ENCODE measurements at places on chromosomes 5 and 9.
A peak's percentile ranks its signal among the peaks of the same experiment; 100 is the strongest.

DNA sequence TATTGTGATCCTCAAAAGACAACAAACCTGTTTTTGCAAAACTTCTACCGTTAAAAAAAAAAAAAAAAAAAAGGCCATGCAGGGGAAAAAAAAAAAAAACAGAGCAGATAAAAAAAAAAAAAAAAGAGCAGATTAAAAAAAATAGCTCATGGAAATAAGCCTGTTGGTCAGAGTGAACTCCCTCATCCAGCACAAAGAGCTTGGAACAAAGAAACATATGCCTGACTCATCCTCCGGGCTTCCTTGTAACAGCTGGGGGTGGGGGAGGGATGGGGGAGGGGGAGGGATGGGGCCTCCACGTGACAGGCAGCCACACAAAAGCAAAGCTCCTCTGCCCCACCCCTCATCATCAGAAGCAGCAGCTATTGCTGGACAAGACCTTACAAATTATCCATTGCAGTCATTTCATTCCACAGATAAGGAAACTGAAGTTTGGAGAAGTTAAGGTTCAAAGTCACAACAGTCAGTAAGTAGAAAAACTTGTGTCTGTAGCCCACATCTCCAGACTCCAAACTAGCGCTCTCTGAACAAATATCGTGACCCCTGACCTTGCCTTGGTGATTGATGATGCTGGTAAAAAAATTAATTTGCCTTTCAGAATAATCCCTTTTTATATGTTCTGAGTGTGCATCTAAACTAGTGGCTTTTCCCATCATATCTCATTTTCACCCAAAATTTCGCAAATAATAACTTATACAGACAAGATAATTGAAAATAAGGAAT is 38.9 kb downstream of the SLC35D2 start:
- peak; percentile 85 for DNase-seq

DNA sequence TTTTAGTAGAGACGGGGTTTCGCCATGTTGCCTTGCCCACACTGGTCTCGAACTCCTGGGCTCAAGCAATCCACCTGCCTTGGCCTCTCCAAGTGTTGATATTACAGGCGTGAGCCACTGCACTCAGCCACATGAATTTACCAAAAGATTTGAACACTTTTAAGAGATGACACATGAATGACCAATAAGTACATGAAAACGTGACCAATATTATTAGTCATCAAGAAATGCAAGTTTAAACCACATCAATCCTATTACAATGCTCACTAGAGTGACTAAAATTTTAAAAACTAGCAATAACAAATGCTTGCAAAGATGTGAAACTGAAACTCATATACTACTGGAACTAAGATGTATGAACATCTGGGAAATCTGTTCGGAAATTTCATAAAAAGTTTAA is 54.3 kb downstream of the NR6A1 start:
- DNase-seq, result no peak

DNA sequence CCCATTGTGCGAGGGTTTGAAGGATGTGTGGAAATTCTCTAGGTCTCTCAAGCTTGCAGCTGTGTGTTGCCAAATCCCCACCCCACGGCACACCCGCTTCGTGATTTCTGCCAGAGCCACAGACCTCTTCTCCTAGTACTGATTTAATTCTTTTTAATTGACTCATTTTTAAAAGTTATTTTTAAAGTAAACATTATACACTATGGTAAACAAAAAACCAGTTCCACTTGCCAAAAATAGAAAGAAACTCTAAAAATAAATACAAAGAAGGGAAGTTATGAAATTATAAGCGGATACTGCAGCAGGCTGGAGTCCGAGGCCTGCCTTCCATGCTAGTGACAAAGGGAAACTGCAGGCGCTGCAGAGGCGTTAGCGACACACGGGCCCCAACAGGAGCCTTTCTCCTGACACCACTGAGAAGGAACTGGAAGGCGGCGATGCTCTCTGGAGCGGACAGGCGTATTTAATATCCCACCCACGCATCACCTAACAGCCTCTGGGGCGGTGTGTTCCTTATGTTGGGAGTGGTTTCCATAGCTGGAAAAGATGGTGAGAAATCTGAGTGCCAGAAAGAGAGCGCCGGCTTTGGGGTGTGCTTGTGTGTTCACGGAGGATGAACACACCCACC is 122.5 kb downstream of the COL23A1 start:
- DNase-seq, result peak; percentile 48

GRCh38 chr9:90299968-90300367 is 342.7 kb downstream of the DIRAS2 start:
- DNase-seq, result no peak

- no peak for DNase-seq
These were observed 767 bp downstream of the RALGPS1 start for GRCh38 chr9:126915281-126915816.
